ENCODE measurements at places on chromosomes 12 and 14. TPM values are rescaled to one million over a fixed set of nuclear protein-coding genes. Genes with fewer than 3 reads are reported as not detected.

Gene TAS2R50
- total RNA-seq = 5.7 TPM

Gene NUBPL
- 21.4 TPM for total RNA-seq

Gene CFL2
- total RNA-seq = 14.8 TPM

Gene POU6F1
- total RNA-seq = 2.6 TPM

Gene KLHDC1
- total RNA-seq = not detected

- H3K27me3 ChIP-seq = no peaks in the 10 kb centered on the region
- H3K4me1 ChIP-seq = peaks cover 8% of the 10 kb centered on the region
- H3K4me3 ChIP-seq = no peak overlapping the region
- no peak for DNase-seq
- no peaks in the 10 kb centered on the region for H3K36me3 ChIP-seq
- H3K27ac ChIP-seq = no peak overlapping the region
Observed at GRCh38 chr12:65568517-65568916, 255.8 kb upstream of the HMGA2 start.

DNA sequence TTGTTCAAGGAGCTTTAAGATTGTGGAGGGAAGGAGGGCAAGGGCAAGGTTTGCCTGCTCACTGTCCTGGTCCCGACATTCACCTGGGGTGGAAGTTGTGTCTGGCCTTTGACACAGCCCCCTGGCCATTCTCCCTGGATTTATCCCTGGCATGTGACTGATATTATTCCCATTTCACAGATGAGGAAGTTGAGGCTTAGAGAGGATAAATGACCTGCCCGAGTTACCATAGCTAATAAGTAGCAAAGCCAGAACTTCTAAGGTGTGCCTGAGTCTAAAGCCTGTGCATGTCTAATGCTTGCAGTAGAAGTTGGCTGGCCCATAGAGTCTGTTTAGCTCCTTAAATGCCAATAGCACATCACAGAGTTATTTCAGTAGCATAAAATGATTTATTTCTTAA is 720 bp upstream of the FGF6 start:
- no peaks in the 10 kb centered on the region for H3K27me3 ChIP-seq
- no peak overlapping the region for H3K4me3 ChIP-seq
- H3K36me3 ChIP-seq = no peaks in the 10 kb centered on the region
- H3K4me1 ChIP-seq = peaks cover 42% of the 10 kb centered on the region
- no peak overlapping the region for H3K27ac ChIP-seq
- no peak for DNase-seq

- H3K36me3 ChIP-seq = peaks cover 28% of the 10 kb centered on the region
- H3K4me3 ChIP-seq = peak overlapping the region; percentile 99
- peaks cover 10% of the 10 kb centered on the region for H3K4me1 ChIP-seq
- peak; percentile 58 for DNase-seq
Observed at GRCh38 chr14:23321572-23322547, 603 bp downstream of the PABPN1 start.

GRCh38 chr12:29844667-29845066 is 60.9 kb upstream of the TMTC1 start:
- DNase-seq = no peak
- no peaks in the 10 kb centered on the region for H3K4me1 ChIP-seq
- H3K36me3 ChIP-seq = no peaks in the 10 kb centered on the region
- no peak overlapping the region for H3K27ac ChIP-seq
- H3K27me3 ChIP-seq = no peaks in the 10 kb centered on the region

DNA sequence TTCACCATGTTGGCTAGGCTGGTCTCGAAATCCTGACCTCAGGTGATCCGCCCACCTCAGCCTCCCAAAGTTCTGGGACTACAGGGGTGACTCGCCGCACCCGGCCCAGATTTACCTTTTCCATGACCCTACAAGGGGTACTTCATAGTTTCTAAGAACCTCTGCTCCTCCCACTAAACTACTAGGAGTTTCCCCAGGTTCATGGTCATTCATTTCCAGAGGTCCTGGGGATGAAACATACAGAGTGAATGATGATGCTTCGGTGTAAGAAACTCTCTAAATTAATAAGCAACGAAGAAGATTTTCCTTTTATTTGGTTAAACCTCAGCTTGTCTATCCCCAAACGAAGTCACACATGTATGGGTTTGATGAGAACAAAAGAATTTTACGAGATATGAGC is 56.9 kb downstream of the AMN start:
- DNase-seq = no peak
- H3K27me3 ChIP-seq = no peaks in the 10 kb centered on the region
- H3K36me3 ChIP-seq = peaks cover 23% of the 10 kb centered on the region
- H3K27ac ChIP-seq = no peak overlapping the region

DNA sequence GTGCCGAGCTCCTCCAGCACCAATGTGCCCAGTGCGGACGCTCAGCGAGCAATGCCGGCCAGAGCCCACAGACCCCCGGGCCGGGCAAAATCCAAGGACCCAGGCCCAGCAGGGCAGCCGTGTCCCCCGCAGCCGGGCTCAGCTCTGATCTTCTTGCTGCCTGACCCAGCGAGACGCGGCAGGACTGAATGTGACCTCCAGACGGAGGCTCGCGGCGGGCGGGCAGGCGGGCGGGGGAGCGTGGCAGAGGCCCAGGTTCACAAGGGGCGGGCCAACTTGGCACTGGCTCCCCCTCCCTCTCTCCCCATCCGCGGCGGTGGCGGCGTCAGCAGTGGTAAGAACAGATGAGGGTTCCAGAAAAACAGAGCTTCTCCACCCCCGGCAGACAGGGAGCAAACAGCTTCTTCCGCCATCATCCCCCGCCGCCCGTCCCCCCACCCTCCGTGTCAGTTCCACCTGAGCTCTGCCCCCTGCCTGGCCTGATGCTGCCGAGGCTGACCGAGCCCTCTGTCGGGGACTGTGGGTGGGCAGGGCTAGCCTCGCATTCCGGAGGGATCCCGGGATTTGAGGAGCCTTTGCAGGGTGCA is 94.3 kb downstream of the RFLNA start:
- peak; percentile 66 for DNase-seq
- no peak overlapping the region for H3K27ac ChIP-seq
- H3K4me3 ChIP-seq = peak overlapping the region; percentile 57
- H3K36me3 ChIP-seq = no peaks in the 10 kb centered on the region

DNA sequence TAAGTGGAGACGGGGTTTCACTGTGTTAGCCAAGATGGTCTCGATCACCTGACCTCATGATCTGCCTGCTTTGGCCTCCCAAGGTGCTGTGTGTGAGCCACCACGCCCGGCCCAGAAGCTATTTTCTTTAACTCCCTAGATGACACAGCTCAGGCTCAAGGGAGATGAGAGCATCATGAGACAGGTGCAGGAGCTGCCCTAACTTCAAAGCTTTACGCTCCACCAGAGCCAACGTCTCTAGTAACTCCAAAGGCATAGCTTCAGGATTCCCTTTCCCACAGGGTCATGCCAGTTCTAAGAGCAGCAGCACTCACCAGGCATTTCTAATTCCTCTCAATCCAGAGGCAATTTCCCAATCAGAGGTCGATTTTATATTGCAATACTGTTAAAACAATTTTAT is 21.0 kb downstream of the NDUFA12 start:
- 0 out of 2 replicates have a peak, but pooled peaks cover 6% of the 10 kb centered on the region for H3K4me1 ChIP-seq
- H3K4me3 ChIP-seq = no peak overlapping the region
- H3K27me3 ChIP-seq = no peaks in the 10 kb centered on the region
- no peak for DNase-seq
- H3K27ac ChIP-seq = no peak overlapping the region

GRCh38 chr12:89156862-89157262 is 195.4 kb downstream of the DUSP6 start:
- H3K4me3 ChIP-seq = no peak overlapping the region
- no peak overlapping the region for H3K27ac ChIP-seq
- no peak for DNase-seq
- H3K27me3 ChIP-seq = no peaks in the 10 kb centered on the region
- H3K36me3 ChIP-seq = no peaks in the 10 kb centered on the region

DNA sequence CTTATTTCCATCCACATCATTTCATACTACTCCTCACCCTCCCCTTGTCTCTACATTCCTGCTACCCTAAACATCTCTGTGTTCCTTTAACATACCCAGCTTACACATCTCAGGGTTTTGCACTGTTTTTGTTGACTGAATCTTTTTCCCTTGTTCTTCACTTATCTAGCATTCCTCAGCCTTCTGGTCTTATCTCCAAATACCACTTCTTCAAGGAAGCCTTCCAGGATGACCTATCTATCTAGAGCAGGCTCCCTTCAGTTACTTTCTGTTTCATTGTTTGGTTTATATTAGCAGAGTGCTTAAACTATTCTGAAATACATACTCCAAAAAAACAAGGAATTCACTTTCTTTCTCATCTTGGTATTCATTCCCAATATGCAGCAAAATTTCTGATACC is 353.1 kb downstream of the NAV3 start:
- H3K36me3 ChIP-seq = no peaks in the 10 kb centered on the region
- H3K4me3 ChIP-seq = no peak overlapping the region
- no peak overlapping the region for H3K27ac ChIP-seq
- peaks cover 20% of the 10 kb centered on the region for H3K4me1 ChIP-seq

DNA sequence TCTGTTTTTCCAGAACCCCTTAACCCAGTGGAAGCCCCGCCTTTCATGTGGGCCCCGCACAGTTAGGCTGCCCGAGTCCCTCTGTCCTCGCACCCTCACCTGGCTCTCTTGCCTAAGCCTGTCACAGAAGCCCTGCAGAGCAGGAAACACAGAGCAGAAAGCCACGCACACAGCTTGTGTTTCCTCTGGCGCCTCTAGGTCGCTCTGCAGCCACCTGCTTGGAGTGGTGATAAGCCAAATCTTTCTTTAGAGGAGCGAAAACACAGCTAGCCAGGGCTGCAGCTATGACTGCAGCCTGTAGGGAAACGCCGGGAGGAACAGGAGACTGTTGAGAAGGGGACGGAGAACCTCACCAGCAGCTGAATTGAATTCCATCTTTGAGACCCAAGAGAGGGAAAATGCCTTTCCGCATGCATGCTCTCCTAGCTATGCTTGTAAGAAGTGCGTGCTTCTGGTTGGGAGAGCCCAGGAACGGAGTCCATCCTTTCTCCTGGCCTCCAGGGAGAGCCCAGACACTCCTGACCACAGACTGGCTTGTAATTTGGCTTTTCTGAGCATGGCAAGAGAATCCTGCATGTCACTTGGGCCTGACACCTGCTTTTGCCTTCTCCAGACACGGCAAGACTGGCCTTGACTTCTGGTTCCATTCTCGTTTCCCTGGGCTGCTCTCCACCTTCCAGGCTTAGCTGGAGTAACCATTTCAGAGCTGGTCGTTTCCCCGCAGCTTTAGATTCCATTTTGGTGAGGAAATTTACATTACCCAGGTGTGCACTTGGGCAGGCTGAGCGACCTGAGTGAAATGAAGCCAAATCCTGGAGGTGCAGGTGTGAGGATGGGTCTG is 301.6 kb downstream of the CACNA1C start:
- H3K27ac ChIP-seq = no peak overlapping the region
- no peak overlapping the region for H3K4me3 ChIP-seq

DNA sequence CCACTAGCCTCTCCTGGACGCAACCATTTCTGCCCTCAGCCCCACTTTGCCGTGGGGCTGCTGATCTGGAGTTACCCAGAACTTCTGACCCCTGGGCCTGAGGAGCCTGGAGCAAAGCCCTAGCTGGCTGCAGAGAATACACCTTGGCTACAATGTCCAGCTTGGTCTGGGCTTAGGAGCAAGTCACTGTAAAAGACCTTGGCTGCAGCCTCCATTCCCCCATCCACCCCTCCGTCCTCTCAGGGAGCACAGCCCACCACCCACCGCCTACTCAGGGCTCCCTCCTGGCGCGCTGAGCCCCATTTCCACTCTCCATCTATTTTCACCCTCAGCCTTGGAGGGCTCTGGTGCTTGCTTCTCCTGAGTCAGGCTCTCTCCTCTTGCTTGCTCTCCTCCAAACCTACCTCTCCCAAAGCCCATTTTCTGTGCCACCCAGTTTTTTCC is 42.9 kb downstream of the ERH start:
- no peaks in the 10 kb centered on the region for H3K36me3 ChIP-seq
- no peaks in the 10 kb centered on the region for H3K4me1 ChIP-seq
- H3K27me3 ChIP-seq = no peaks in the 10 kb centered on the region
- no peak overlapping the region for H3K27ac ChIP-seq
- no peak overlapping the region for H3K4me3 ChIP-seq
- no peak for DNase-seq

- peaks cover 64% of the 10 kb centered on the region for H3K36me3 ChIP-seq
- H3K4me3 ChIP-seq = no peak overlapping the region
- no peaks in the 10 kb centered on the region for H3K27me3 ChIP-seq
- no peaks in the 10 kb centered on the region for H3K4me1 ChIP-seq
- DNase-seq = peak; percentile 78
Observed at GRCh38 chr12:113174461-113175384, 10.6 kb downstream of the DDX54 start.

- H3K27ac ChIP-seq = no peak overlapping the region
- H3K4me3 ChIP-seq = no peak overlapping the region
- H3K4me1 ChIP-seq = no peaks in the 10 kb centered on the region
- H3K27me3 ChIP-seq = no peaks in the 10 kb centered on the region
Observed at GRCh38 chr14:55780156-55780946, 200.3 kb downstream of the KTN1 start.

DNA sequence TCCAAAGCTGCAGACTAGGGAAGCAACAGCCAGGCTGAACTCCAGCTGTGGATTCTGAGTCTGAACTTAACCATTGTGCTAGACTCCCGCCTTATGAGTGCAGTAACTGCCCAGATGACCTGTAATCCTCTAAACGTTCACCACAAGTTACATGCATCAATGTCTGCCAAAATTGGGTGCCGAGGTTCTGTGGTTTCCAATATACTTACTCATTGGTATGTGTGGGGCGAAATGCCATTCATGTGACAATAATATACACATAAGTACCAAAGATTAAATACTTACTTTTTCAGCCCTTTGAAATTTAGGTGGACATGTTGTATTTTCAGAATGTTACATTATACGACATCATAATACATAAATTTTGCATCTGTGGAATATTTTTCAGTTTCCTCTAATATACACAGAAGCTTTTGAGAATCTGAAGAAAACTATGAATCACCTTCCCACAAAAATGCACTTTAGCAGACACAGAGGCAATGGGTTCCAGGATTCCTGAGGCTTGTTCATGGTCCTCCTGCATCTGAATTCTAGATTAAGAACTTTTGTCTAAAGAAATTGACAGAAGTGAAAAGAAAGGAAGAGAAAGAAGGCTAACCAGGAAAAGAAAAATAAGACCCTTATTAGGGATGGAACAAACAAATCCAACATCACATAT is 31.7 kb downstream of the GRIP1 start:
- no peaks in the 10 kb centered on the region for H3K36me3 ChIP-seq
- H3K4me1 ChIP-seq = no peaks in the 10 kb centered on the region
- H3K4me3 ChIP-seq = no peak overlapping the region
- H3K27me3 ChIP-seq = no peaks in the 10 kb centered on the region
